ENCODE measurements at places on chromosomes 1 and 21.

- DNase-seq: no peak
Observed at GRCh38 chr1:221294242-221294641, 415.0 kb downstream of the HLX start.

DNA sequence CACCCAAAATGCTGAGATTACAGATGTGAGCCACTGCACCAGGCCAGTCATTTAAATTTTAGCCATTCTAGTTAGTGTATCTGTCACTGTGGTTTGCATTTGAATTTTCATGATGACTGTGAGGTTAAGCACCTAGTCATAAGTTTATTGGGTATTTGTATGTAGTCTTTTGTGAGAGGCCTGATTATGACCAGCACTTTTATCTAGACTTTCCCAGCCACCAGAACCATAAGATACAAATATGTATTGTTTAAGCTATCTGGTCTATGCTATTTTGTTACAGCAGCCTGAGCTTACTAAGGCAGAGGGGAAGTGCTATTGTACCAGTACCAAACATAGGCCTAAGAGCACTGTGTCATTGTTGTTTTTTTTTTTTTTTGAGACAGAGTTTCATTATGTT lies 19.9 kb upstream of the DNAJC6 start:
- DNase-seq: no peak

DNA sequence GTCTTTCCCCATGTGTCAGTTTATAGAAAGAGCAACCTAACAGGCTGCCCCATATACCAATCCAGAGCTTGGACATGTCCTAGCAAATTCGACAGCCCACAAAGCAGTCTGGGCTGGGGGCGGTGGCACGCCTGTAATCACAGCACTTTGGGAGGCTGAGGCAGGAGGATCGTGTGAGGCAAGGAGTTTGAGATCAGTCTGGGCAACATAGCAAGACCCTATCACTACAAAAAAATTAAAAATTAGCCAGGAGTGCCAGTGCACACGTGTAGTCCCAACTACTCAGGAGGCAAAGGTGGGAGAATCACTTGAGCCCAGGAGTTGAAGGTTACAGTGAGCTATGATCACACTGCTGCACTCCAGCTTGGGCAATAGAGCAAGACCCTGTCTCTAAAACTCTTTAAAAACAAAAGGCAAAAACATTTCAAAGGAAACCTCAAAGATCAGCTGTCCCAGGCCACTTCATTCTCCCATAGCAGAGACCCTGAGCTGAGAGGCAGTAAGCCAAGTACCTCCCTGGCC lies 54.4 kb downstream of the SETD4 start:
- DNase-seq: no peak

GRCh38 chr1:165069829-165070228 lies 286.7 kb downstream of the LMX1A start:
- DNase-seq: no peak

Data from DMS79 (cell line).